ENCODE measurements at places on chromosomes 2 and 18. TPM values are rescaled to one million over a fixed set of nuclear protein-coding genes. Genes with fewer than 3 reads are reported as not detected.

RNF152 gene
- 14.8 TPM for total RNA-seq

C2orf80 gene
- total RNA-seq, result not detected

GRCh38 chr2:213246497-213247281 is 37.6 kb upstream of the SPAG16 start:
- no peaks in the 10 kb centered on the region for H3K4me1 ChIP-seq
- H3K4me3 ChIP-seq, result no peak overlapping the region
- H3K27ac ChIP-seq, result no peak overlapping the region

DNA sequence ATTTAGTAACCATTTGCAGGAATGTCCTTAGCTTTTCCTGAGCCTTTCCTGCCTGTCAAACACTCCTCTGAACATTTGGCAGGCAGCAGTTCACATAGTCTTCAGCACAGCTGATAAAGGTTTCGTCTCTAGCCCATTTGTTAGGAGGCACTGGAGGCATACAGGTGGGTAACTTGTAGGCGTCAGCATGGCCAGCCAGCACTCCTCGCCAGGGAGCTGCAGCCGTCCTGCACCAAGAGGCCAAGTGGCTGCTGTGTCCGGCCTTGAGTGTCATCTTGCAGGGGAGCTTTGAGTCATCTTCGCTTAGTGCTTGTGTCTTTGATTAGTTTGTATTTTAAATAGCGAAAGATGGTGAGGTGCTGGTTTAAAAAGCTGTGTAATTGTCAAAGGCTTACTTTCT is 120.3 kb upstream of the NFATC1 start:
- no peak overlapping the region for H3K4me3 ChIP-seq
- no peaks in the 10 kb centered on the region for H3K36me3 ChIP-seq
- no peaks in the 10 kb centered on the region for H3K4me1 ChIP-seq

DNA sequence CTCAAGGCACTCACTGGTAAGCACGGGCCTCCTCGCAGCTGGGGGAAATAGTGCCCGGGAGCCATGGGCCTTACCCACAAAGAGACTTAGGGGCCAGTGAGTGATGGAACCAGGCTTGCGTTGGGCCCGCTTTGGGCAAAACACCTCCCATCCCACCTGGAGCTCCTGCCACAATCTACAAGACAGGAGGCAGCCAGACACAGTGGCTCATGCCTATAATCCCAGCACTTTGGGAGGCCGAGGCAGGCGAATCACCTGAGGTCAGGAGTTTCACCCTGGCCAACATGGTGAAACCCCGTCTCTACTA is 88.2 kb downstream of the TFCP2L1 start:
- no peak overlapping the region for H3K4me3 ChIP-seq
- no peaks in the 10 kb centered on the region for H3K27me3 ChIP-seq
- DNase-seq, result no peak
- H3K4me1 ChIP-seq, result no peaks in the 10 kb centered on the region
- peak overlapping the region; percentile 75 for H3K27ac ChIP-seq

DNA sequence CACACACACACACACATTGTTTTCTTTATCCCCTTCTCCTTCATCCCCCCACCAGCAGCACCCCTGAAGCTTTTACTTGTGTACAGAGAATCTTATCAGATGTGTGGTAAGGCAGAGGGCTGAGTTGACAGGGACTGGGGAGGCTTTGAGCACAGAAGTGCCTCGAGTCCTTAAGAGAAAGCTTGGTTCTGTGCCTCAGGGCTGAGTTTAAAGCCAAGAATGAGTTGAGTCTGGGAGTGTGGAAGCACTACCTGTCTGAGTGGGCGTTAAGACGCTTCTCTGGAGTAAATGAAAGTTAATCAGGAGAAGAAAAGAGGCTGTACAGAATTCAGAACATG is 2.7 kb downstream of the ID2 start:
- no peaks in the 10 kb centered on the region for H3K27me3 ChIP-seq
- H3K4me1 ChIP-seq, result peaks cover 15% of the 10 kb centered on the region
- peak overlapping the region; percentile 71 for H3K27ac ChIP-seq
- no peaks in the 10 kb centered on the region for H3K36me3 ChIP-seq
- DNase-seq, result peak; percentile 77
- peak overlapping the region; percentile 51 for H3K4me3 ChIP-seq
